ENCODE measurements at places on chromosomes 13 and 19.
A peak's percentile ranks its signal among the peaks of the same experiment; 100 is the strongest.

DNA sequence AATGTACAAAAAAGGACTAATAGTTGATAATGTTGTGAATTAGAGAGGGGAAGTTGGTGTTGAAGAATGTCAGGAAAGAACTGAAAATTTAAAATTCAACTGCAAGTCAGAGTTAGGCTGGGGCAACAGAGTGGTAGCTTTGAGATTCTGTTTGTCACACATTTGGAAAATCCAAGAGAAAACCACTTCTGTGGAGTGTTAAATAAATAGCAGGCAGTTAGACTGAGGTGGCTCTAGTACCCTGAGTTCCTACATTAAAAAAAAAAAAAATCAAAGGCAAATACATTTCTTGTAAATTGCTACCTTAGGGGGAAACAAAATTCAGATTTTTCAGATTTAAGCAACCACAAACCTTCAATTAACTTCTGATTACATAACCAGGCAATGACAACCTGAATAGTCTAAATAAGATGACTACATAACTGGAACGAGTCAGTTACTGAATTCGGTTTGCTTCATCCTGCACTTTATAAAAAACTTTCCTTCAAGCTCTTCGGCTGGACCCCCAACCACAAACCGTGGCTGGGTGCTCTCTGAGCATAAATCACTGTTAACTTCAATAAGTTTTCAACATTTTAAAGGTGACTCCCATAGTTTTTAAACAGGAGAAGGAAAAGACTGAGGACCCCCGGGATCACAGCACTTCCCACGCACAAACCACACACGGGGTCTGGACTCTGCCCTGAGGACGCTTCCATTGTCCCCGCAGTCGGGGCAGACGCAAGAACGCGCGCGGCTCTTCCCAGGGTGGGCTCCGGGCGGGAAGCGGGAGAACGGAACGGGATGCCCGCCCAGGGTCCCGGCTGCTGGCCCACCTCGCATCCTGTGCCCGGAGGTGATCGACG lies 725 bp downstream of the ZNF682 start:
- no peak for DNase-seq

- no peak for DNase-seq
These were observed 619.8 kb downstream of the DCT start for GRCh38 chr13:93859716-93860115.

DNA sequence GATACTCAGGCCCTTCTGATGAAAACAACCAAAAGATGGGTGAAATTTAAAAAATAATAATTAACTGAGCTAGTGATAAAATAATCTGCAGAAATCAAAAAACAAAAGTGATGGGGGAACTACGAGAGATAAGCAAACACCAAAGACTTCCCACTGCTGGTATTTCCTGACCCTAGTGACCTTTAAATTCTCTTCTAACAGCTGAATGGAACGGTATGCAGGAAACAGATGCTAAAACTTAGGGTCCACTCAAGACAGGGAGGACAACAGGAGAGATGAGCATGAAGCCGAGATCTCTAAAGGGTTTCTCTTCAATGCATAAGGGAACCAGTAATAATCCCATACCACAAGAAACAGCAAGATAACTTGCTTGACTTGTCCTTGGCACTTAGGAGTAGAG lies 50.8 kb downstream of the USP12 start:
- no peak for DNase-seq

- DNase-seq, result peak; percentile 88
These were observed 2.9 kb downstream of the IER2 start for GRCh38 chr19:13152974-13153568.

- peak; percentile 85 for DNase-seq
These were observed 47.1 kb upstream of the CNMD start for GRCh38 chr13:52786766-52787165.

DNA sequence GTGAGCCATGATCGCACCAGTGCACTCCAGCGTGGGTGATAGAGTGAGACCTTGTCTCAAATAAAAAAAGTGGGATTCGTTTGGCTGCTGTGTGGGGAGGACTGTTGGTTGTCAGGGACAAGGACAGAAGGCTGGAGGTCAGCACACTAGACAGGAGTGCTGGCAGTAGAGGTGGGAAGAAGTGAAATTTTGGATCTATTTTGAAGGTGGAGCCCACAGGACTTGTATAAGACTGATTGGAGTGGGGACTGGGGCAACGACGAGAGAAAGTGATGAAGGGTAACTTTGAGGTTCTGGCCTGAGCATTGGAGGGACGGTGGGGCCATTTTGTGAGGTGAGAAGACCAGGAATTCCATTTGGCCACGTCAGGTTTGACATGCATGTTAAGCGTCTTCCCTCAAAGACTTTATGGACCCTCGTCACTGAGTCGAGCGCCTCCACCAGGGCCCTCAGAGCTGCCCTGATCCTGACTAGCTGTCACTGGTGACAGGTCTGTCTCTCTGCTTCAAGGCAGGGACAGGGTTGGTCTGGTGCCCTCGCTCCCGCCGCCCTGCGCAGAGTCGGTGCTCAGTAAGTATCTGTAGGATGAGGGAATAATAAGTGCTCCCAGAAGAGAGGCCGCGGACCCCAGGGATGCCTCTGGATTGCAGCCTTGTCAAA lies 673 bp downstream of the CTU1 start:
- DNase-seq, result no peak

DNA sequence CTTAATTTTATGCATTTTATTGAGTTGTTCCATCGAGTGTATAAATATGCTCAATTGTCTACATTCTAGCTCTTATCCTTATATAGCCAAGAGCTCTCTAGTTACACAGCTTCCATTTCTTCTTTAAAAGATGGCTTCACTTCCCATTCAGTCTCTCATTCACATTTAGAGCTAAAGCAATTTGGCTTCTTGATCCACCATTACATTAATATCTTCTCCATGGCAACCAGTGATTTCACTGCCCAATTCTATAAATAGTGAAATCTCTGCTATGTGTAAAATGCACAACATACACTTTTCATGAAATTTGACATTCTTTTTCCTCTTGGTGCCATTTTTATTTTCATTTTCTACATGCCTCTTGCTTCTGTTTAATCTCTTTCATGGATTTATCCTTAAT lies 696.9 kb upstream of the ATXN8OS start:
- no peak for DNase-seq

- no peak for DNase-seq
These were observed 13.0 kb downstream of the CYP2S1 start for GRCh38 chr19:41205995-41206394.

GRCh38 chr13:91797567-91797966 lies 399.1 kb downstream of the GPC5 start:
- DNase-seq, result no peak

- DNase-seq, result no peak
These were observed 640 bp upstream of the ZNF544 start for GRCh38 chr19:58227964-58228584.
